ENCODE measurements at places on chromosomes 1 and 21. TPM values are rescaled to one million over a fixed set of nuclear protein-coding genes. Genes with fewer than 3 reads are reported as not detected.

The SV2A gene
- total RNA-seq = 7.5 TPM

GRCh38 chr1:178418284-178418955 is 78.3 kb downstream of the CLEC20A start:
- no peaks in the 10 kb centered on the region for H3K36me3 ChIP-seq
- DNase-seq = no peak
- H3K4me1 ChIP-seq = no peaks in the 10 kb centered on the region
- H3K27me3 ChIP-seq = peaks cover 8% of the 10 kb centered on the region

GRCh38 chr1:212447478-212447877 is 14.8 kb downstream of the NENF start:
- H3K4me1 ChIP-seq = no peaks in the 10 kb centered on the region
- H3K27me3 ChIP-seq = no peaks in the 10 kb centered on the region
- no peak overlapping the region for H3K4me3 ChIP-seq

The TAS1R3 gene
- total RNA-seq = 3.1 TPM

The AMY2B gene
- 8.5 TPM for total RNA-seq

DNA sequence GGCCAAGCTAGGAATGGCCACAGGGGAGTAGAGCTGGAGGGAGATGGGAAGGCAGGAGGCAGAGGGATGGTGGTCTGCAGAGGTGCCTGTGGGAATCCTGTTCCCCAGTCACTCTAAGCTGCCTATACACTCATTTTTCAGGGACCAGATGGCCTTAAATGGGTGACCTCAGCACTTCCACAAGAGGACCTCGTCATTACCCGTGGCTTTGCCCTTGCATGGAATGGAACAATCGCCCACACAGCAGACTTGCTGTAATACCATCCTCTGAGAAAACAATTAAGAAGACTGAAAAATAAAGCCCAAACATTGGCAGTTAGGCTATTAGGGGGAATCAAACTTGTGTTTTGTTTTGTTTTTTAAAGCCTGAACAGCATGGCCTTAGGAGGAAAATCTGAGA is 12.9 kb upstream of the TNN start:
- no peak overlapping the region for H3K27ac ChIP-seq
- no peaks in the 10 kb centered on the region for H3K4me1 ChIP-seq
- no peaks in the 10 kb centered on the region for H3K36me3 ChIP-seq
- DNase-seq = no peak

DNA sequence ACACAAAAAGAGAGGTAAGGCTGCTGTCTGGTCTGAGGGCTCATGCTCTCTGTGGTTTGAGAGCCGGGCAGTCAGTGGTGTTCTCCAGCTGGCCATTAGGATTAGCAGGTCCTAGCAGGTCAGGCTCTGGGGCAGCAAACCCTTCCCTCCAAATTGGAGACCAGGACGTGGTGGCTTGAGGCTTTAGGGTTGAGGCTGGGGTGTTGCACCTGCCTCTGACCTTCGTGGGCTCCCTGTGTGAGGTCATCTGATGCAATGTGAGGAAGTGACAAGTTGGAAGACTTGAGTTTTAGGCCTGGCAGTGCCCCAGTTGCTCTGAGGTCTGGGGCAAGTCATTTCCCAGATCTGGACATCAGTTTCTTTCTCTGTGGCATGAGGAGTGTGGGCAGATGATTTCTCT is 24.4 kb downstream of the SZRD1 start:
- peaks cover 22% of the 10 kb centered on the region for H3K36me3 ChIP-seq
- H3K27me3 ChIP-seq = no peaks in the 10 kb centered on the region
- H3K27ac ChIP-seq = peak overlapping the region; percentile 61
- no peak overlapping the region for H3K4me3 ChIP-seq
- no peak for DNase-seq

DNA sequence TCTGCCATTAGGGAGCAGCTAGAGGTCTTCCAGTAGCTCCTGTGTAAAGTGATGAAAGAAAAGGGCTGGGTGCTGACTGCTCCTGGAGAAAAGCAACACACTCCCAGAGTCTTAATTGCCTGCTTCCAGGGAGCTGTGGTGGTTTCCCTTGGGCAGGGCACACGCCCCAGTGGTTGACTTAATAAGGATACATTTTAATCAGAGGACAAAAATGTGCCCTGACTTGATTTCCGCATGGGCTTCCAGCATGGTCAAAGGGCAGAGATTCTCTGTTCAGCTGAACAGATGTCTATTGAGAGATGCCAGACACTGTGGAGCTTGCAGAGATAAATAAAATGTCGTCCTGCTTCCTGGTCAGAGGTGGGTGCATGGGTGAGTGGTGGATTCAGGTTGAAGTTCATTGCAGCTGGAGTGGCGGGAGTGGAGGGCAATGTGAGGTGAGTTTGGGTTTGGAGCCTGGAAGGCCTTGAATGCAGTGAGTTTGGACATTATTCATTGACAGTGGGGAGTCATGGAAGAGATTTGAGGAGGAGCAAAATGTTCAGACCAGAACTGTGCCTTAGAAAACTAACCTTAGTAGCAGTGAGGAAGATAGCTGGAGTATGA is 16.0 kb downstream of the QSOX1 start:
- no peak overlapping the region for H3K4me3 ChIP-seq
- peak overlapping the region; percentile 43 for H3K27ac ChIP-seq
- no peaks in the 10 kb centered on the region for H3K36me3 ChIP-seq

- no peak overlapping the region for H3K4me3 ChIP-seq
- DNase-seq = no peak
- no peaks in the 10 kb centered on the region for H3K36me3 ChIP-seq
- H3K4me1 ChIP-seq = no peaks in the 10 kb centered on the region
These were observed 44.8 kb downstream of the USP1 start for GRCh38 chr1:62481681-62482080.

GRCh38 chr1:217471403-217471802 is 159.5 kb downstream of the GPATCH2 start:
- no peak overlapping the region for H3K27ac ChIP-seq
- no peak overlapping the region for H3K4me3 ChIP-seq
- no peaks in the 10 kb centered on the region for H3K27me3 ChIP-seq

- no peak overlapping the region for H3K27ac ChIP-seq
- H3K36me3 ChIP-seq = no peaks in the 10 kb centered on the region
- peaks cover 27% of the 10 kb centered on the region for H3K27me3 ChIP-seq
- no peaks in the 10 kb centered on the region for H3K4me1 ChIP-seq
These were observed 13.7 kb upstream of the PIGC start for GRCh38 chr1:172457479-172458130.

The CD101 gene
- total RNA-seq = 3.4 TPM

The SLC5A9 gene
- not detected for total RNA-seq

DNA sequence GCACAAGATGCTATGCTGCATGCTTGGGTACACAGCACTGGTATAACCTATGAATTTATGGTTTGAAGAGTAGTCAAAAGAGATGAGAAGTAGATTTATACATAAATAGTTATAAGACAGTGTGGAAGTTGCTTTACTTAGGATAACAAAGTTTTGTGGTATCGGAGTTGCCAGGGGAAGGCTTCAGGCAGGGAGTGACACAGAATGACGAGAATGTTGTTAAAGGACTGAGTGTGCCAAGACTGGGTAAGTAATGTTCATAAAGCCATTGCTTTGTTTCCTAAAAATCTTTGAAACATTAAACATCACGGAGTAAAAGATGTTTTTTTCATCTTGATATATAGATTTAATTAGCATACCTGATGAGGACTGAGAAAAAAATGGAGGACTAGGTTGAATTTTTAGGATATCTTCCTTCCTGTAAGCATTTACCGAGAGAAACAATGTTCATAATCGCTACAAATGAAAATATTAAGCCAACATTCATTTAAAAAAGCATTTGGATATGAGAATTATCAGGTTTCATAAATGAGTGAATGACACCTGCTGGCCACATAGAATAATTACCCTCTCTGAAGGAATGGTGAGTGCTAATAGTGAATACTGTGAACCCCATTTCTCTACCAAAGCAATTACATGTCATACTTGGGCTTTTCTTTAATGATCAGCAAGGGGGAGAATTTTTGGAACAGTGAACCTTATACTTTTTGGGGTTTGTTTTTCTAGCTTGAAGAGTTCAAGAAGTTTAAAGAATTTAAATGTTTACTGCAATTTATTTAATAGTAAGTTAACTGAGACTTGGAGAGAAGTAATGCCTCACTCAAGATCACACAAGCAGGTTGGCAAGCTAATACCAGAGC is 28.4 kb downstream of the EXTL2 start:
- H3K27me3 ChIP-seq = no peaks in the 10 kb centered on the region
- H3K27ac ChIP-seq = no peak overlapping the region
- H3K4me1 ChIP-seq = no peaks in the 10 kb centered on the region
- peak; percentile 13 for DNase-seq
- no peaks in the 10 kb centered on the region for H3K36me3 ChIP-seq
- no peak overlapping the region for H3K4me3 ChIP-seq

DNA sequence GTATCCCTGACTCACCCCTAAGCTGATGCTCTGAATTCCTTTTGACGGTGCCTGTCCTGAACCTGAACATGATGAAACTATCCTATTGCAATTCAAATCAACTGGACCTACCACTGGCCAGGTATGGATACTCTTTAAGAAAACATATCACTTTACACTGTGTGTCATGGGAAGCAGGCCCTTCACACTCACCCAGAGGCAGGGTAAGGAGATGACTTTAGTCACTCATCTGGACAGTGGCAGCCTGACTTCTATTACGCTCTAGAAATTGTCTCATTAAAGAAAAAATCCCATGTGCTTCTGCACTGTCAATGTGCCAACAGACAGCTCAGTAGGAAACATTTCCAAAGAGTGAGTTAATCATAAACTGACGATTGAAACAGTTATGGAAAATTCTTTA is 94.3 kb downstream of the VAV3 start:
- H3K4me1 ChIP-seq = peaks cover 5% of the 10 kb centered on the region
- H3K27ac ChIP-seq = no peak overlapping the region
- H3K4me3 ChIP-seq = no peak overlapping the region
- no peaks in the 10 kb centered on the region for H3K36me3 ChIP-seq
- no peaks in the 10 kb centered on the region for H3K27me3 ChIP-seq
- DNase-seq = no peak

The DPM3 gene
- total RNA-seq = 58.9 TPM

The GJA8 gene
- total RNA-seq = not detected

- no peak overlapping the region for H3K4me3 ChIP-seq
- peaks cover 14% of the 10 kb centered on the region for H3K4me1 ChIP-seq
- DNase-seq = no peak
- H3K27me3 ChIP-seq = peaks cover 24% of the 10 kb centered on the region
- H3K36me3 ChIP-seq = no peaks in the 10 kb centered on the region
These were observed 54.8 kb upstream of the CD34 start for GRCh38 chr1:207965392-207966387.

The AIRE gene
- total RNA-seq = 0.30 TPM

Data from activated CD4-positive, alpha-beta T cell treated with anti-CD3 and anti-CD28 coated beads, Interleukin-2, amount 10 ng/mL, durations not matched to agents 7 days and 5 days (primary cell).